ENCODE measurements at places on chromosomes 5 and 9.

GRCh38 chr5:117266280-117266679 is 691.7 kb upstream of the SEMA6A start:
- DNase-seq: no peak

DNA sequence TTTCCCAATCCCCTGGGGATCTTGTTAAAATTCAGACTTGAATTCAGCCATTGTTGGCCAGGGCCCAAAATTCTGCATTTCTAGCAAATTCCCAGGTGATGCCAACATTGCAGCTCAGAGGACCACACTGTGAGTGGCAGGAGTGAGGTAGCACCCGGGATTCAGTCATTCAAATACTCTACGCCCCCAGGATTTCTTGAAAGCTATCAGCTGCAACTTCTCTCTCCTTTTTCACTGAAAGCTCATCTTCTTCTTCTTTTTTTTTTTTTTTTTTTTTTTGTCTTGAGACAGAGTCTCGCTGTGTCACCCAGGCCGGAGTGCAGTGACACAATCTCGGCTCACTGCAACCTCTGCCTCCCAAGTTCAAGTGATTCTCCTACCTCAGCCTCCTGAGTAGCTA is 19.3 kb upstream of the ANKH start:
- no peak for DNase-seq

- DNase-seq: no peak
These were observed 24.5 kb upstream of the WDR38 start for GRCh38 chr9:124828489-124829333.

DNA sequence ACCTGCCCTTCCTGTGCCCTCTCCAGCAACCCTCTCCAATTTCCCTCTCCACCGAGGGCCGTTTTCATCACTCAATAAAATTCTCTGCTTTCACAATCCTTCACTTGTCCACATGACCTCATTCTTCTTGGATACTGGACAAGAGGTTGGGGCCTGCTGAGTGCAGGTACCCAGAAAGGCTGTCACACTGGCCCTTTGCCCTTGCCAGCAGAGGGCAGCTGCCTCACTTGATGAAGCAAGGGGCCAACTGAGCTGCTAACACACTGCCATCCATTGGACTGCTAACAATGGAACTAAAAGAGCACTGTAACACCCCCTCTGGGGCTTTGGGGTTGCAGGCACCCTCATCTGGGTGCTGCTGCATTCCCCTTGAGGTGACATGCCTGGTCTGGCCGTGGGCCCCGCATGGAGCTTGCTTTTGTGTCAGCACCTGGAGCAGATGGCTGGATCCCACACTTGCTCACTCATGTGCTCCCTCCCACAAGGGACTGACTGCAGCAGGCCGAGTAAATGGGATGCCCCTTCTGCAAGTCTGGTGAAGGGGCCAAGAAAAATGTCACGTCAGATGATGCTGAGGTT is 308.1 kb upstream of the ADCY2 start:
- DNase-seq: no peak

GRCh38 chr5:76273206-76273885 is 129.7 kb upstream of the IQGAP2 start:
- no peak for DNase-seq

DNA sequence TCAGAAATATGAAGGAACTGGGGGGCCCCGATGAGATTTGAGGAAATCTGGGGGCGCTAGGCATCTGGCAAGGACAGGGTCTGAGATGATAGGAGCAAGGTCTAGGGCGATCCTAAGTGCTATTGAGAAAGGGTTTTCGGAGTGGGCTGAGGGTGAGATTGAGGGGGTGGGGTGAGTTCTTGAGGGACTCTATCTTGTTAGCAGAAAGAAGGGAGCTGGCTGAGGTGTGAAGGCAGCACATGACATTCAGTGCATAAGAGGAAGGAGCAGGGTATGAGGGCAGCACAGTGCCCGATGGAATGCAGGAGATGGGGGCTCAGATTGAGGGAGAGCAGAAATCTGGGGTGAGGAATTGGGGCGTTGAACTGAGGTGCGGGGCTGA is 640 bp downstream of the TRIM32 start:
- no peak for DNase-seq

- DNase-seq: no peak
These were observed 250.9 kb downstream of the ADGRV1 start for GRCh38 chr5:90809311-90810056.

- no peak for DNase-seq
These were observed 160.1 kb downstream of the ROR2 start for GRCh38 chr9:91789941-91790340.

DNA sequence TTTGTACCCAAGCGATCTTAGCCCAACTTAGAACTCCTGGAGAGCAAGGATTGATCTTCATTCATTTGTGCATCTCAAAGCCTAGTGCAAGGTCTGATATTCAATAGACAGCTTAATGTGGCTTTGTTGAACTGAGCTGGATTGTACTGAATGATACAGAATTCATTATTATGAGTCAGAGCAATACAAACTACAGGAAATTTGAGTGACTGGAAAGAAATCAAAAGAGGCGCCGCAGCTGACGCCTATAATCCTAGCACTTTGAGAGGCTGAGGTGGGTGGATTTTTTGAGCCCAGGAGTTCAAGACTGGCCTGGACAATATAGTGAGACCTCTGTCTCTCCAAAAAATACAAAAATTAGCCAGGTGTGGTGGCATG is 58.6 kb downstream of the ENC1 start:
- DNase-seq: no peak

DNA sequence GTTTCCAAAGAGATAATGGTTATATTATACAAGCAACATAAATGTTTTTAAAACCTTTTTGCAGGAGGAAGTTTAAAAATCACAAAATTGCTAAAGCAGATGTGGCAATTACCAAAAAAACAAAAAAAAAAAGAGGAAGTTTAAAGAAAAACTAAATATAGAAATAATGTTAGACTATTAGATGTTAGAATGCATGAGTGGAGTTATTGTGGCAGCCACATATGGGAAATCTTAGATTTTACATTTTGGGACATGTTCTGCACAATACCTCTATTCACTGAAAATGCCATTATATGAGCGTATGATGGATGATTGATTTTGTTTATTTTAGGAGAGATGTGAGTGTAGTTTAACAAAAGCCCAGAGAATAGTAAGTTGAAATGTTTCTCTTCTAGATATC is 31.2 kb upstream of the DTWD2 start:
- no peak for DNase-seq

DNA sequence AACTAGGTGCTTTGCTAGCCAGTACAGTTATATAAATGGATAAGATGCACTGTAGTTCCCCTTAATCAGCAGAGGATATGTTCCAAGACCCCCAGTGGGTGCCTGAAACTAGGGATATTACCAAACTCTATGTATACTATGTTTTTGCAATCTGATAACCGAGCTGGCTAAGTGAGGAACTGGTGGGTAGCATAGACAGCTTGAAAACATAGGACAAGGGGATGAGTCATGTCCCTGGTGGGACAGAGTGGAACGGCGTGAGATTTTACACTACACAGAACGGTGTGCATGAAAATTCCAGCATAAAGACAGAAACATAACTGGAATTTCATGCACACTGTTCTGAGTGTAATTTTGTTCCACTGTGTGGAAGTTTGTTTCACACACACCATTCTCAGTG is 86.9 kb downstream of the BASP1 start:
- no peak for DNase-seq

DNA sequence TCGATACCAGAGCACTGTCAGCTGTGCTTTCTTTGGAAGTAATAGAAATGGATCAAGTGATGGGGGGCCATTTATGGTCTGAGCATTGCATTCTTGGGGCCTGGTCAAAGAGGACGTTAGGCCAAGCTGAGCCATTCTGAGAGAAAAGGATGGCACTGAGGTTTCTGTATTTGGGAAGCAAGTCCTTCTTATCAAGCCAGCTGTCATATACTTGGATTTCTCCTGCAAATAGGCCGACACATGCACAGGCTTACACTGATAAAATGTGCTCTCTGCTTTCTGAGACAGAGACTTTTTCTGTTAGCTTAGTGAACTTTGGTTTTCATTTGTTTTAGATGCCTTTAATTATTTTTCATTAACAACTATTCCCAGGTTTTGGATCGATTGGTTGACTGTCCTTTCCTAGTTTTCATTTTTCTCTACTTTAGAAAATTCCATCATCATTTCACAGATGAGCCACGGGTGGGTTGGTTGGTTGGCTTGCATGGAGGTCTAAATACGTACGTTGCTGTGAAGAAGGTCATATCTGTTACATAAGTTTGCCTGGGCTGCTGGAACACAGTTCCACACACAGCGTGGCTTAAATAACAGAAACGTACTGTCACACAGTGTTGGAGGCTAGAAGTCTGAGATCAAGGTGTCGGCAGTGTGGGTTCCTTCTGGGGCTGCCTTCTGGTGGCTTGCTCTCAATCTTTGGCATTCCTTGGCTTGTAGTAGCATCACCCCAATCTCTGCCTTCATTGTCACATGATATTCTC is 20.3 kb downstream of the TMOD1 start:
- no peak for DNase-seq

- no peak for DNase-seq
These were observed 30.7 kb downstream of the OR2V1 start for GRCh38 chr5:181100121-181100875.

- DNase-seq: no peak
These were observed 471.1 kb upstream of the MPDZ start for GRCh38 chr9:13750639-13751038.

- no peak for DNase-seq
These were observed 504.4 kb upstream of the WWC1 start for GRCh38 chr5:167786871-167787578.

DNA sequence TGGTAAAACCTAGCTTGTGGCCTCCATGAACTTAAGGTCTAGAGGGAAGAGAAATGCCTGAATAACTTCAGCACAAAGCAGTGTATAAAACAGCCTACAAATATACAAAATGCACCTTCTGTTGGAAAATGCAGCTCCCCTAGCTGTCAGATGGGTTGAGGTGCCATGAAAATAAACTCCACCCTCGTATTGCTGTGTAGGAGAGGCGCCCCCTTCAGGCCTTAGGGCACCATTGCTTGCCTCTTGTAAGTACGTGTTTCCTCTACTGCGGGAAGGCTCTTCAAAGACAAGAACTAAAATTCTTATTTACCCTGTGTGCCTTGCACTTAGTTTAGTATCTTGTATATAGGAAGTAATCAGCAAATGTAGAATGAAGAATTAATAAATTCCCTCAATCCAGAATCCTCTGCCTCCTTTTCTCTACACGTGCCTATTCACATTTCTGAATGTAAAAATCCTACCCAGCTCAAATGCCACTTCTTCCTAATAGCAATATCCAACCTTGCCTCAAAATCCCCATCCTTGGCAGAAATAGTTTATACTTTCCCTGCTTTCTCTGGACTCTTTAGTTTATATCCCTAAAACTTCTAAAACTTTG is 393.7 kb upstream of the PDE4D start:
- DNase-seq: no peak

DNA sequence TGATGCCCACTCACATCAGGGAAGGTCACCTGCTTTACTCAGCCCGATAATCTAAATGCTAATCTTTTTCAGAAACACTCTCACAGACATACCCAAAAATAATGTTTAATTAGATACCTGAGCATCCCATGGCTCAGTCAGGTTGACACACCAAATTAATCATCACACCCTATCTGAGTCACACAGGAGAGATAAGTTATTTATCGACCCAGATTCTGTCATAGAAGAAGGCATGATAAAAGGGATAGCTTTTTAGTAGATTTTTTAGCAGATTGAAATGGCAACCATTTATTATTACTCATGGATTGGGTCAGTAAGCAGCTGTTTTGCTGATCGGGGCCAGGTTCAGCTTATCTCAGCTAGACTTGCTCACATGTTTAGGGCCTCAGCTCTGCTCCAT is 97.8 kb upstream of the TYRP1 start:
- no peak for DNase-seq

GRCh38 chr5:14675865-14676300 is 11.4 kb downstream of the OTULIN start:
- no peak for DNase-seq

- no peak for DNase-seq
These were observed 62.1 kb downstream of the PDE4D start for GRCh38 chr5:59831326-59832010.

- DNase-seq: peak; percentile 24
These were observed 959 bp upstream of the FBXL17 start for GRCh38 chr5:108382784-108383330.

GRCh38 chr5:94181895-94182294 is 436.5 kb downstream of the KIAA0825 start:
- DNase-seq: no peak

DNA sequence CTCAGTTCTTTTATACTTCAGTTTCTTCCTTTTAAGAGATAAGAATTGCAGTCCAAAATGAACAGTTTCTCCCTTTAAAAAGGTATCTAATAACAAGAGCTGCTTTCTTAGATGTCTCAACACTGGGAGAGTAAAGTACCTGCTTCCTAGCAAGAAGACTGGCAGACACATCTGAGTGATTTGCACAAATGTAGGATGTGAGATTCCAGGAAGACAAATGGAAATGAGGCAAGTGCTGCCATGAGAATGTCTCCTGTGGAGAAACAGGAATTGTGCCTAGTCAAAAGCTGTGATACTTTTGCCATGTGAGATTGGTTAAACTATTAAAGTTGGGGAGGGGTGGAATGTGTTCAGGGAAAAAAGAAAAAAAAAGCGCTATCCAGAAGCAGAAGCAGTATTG is 159.1 kb downstream of the HTR1A start:
- no peak for DNase-seq

GRCh38 chr5:130571076-130571475 is 594.0 kb downstream of the HINT1 start:
- DNase-seq: no peak

GRCh38 chr9:114301798-114302565 is 20.9 kb upstream of the ORM1 start:
- DNase-seq: no peak

DNA sequence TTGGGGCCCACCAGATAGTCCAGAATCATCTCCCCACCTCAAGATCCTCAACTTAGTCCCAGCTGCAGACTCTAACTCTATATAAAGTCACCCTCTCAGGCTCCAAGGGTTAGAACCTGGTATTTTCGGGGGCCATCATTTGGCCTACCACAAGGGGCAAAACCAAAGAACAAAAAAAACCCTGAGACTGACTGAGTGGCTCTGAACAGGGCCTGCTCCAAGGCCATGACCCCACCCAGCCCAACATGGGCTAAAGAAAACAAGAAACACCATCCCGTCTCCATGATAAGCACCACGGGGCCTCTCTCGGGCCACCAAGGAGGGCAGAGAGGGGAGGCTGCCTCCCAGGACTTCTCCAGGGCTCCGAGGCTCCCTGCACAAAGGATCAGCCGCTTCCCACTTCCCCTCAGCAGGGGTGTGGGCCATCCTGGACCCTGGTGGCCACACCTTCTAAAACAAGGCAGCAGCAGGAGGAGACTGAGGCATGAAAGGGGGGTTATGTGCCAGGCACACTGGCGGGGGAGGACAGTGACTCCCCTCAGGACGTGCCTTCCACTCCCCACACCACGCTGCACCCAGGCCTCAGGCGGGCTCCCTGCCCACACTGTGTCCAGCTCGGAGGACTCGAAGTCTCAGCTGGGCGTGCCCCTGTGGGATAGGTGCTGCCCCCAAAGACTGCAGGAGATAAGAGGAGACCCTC is 51.5 kb downstream of the SEMA4D start:
- no peak for DNase-seq

GRCh38 chr5:61732369-61732768 is 400.3 kb downstream of the ZSWIM6 start:
- DNase-seq: no peak

Measured in activated naive CD4-positive, alpha-beta T cell treated with anti-CD3 and anti-CD28 coated beads, Interleukin-2, amount 10 ng/mL, durations not matched to agents 7 days and 5 days (primary cell).